ENCODE measurements at places on chromosomes 1 and 21.

GRCh38 chr21:33899199-33899598, 16.4 kb downstream of the ATP5PO start:
- no peak for DNase-seq

GRCh38 chr1:36301220-36301619, 4.9 kb upstream of the SH3D21 start:
- no peak for DNase-seq

GRCh38 chr21:34889676-34890469, 159.2 kb downstream of the RUNX1 start:
- DNase-seq: peak; percentile 25

- DNase-seq: no peak
Observed at GRCh38 chr1:117710710-117711109, 104.9 kb downstream of the TENT5C start.

GRCh38 chr1:158327481-158327880, 3.9 kb downstream of the CD1B start:
- no peak for DNase-seq

- DNase-seq: no peak
Observed at GRCh38 chr1:33036051-33036525, 595 bp downstream of the AK2 start.

DNA sequence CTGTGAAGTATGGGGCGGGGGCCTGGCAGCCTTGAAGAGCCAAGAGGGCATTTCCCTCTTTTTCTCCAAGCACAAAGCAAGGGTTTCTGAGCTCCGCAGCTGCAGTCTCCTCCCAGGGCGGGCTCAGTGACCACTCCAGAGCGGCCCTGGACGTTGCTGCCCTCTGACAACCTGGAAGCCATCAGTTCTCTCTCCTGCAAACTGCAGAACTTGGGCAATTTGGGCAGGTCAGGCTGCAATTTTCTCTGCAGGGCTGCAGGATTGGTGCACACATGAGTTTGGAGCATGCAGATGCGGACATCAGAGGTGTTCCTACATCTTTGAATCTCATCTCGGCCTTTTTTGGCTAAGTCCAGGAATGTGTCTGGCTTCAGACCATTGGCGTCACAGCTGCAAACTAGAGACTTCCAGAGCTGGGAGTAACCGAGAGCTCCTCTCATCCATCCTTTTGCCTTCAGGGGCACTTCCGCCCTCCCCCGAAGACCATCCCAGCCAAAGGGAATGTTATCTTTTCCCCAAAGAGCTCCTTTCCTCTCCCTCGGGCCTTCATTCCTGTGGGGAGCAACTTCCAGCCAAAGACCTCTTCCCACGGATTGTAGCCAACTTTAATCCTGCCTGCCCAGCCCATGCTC, 139.6 kb upstream of the WNT4 start:
- DNase-seq: no peak

- DNase-seq: no peak
Observed at GRCh38 chr21:42411891-42412635, 8.4 kb downstream of the UBASH3A start.

DNA sequence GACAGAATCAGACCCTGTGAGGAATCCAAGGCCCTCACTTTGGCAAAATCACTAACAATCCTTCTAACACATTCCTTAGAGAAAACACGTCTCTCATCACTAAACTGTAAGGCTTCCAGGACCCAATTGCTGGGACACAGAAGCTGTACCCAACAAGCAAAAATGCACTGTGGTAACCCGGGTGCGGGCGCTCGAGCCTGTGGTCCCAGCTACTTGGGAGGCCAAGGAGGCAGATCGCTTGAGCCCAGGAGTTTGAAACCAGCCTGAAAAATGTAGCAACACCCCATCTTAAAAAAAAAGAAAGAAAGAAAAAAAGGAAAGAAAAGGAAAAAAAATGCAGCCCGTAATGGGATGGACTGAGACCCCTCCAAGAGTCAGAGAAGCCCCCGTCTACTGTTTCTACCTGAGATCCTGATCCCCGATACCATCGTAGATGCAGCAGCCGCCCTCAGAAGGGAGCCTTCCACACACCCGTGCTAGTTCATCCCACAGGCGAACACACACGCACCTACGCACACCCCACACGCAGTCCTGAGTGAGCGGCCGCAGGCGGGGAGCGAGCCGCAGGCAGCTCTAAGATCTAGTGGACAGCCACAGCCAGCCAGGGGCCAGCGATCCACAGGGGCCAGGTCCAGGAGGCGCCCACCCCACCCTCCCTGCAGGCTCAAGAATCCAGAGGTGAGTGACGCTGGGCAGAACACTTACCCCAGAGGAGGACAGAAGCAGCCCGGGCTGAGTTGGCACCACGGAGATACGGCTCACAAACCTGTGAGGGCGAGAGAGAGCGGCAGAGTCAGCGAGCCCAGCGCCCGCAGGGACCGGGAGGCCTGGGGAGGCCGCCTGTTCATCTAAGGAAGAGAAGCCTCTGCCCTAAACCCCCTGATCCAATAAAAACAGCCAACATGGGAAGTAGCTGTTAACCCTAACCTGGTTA, 20.1 kb downstream of the WDR4 start:
- DNase-seq: no peak

DNA sequence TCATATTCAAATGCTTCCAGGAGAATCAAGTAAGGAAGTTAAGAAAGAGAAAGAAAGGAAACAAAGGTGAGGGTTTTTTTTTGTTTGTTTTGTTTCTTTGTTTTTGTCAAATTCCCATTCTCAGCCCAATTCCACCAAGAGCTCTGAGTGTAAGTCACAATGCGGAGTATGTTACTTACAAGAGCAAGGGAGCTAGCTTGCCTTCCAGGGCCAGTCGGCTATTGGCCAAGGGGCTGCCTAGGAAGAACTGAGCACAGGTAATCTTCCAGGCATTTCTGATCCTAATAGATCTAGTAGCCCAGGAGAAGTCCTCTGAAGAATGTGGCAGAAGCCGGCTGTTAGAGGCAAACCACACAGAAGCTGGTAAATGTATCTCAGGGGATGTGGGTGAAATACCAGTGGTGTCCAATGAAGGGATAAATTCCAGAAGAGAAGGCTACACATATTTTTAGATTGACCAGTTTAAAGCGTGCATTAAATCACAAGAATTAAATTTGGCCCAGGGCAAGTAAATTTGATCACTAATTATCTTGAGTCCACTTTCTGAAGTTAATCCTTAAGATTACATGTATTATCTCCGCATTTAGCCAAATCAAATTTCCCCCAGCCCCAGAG, 239.6 kb upstream of the ADAMTS5 start:
- no peak for DNase-seq

- no peak for DNase-seq
Observed at GRCh38 chr1:226940806-226941067, 643 bp downstream of the COQ8A start.

DNA sequence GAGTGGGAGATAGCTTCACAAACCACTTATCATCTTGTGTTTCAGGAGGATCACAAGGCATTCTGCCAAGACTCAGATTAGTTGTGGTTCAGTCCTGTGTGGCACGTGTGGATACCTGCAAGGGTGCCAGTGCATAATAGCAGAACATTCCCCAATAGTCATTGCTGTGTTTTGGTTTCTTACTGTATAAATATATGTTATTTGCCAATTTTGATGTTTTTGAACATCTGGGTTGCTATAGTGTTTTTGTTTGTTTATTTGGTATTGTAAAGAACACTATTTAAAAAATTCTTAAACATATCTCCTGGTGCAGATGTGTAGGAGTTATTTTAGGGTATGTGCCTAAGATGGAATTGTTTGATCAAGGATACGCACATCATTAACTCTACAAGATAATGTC, 5.4 kb upstream of the NTMT2 start:
- DNase-seq: no peak

DNA sequence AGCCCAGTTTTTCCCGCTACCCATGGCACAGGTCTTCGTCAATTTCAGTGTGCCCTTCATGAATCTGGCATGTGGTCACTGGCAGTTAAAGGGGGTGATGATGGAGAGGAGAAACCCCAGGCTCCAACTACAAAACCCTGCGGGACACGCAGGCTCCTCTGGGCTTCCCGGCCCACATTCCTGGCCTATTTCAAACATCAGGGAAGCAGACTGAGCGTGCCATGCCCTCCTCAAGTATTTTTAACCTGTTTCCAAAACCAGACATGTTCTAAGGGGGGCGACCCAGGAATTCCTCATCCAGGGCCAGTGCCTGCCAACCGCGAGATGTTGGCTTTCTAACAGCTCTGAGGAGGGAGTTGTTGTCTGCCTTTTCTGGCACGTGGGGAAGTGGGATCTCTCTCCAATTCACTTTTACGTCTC, 85.1 kb downstream of the CAPZB start:
- no peak for DNase-seq

- no peak for DNase-seq
Observed at GRCh38 chr1:981955-982558, at the start of gene PERM1. Gene PERM1 (minus strand): TSS chr1:982093. CDS start chr1:981029, 1,064 bp downstream.

DNA sequence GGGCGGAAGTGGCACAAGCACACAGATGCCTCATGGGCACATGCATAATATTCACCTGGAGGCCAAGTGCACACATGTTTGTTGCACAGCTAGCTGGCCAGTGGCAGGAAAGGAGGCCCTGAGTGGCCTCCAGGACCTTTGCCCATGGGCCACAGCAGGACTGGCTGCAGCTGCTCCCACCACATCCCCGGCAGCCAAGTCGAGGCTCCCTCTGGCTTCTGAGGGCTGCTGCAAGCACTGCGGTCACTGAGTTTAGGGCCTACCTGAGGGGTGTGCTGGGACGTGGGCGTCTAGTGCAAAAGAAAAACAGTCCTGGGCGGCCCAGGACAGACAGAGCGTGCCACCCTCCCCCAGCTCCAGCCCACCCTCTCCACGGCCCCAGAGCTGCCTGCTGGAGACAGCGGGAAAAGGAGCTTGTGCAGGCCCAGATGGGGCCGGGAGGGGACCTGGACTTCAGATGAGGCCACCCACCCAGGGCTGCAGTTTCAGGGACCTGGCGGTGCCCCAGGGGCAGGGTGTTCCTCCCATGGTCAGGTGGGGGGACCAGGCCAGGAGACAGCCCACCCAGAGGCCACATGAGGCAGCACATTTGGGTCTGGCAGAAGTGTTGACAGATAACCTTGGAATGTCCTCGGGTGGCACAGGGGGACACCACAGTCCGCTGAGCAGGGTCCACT, 265.9 kb upstream of the VAMP3 start:
- no peak for DNase-seq

- DNase-seq: no peak
Observed at GRCh38 chr1:36937371-36937770, 96.9 kb downstream of the GRIK3 start.

DNA sequence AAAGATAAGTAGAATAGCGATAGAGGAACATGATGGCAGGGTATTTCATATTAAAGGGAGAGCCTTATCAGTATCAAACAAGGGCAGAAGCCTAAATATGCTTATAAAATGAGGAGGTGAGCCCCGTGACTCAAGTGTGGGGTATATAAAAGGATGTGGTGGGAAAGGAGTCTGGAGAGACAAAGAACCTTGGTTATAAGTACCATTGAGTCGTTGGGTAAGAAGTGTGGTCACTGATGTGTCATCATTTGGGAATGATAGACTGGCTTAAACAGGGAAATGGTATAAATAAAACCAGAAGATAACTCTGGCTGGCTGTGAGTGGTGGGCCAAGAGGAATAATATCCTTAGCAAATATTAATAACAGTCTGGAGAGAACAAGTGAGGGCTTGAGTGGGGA, 10.9 kb upstream of the CD5L start:
- no peak for DNase-seq

GRCh38 chr1:74222701-74223100, 12.5 kb upstream of the TNNI3K start:
- no peak for DNase-seq

DNA sequence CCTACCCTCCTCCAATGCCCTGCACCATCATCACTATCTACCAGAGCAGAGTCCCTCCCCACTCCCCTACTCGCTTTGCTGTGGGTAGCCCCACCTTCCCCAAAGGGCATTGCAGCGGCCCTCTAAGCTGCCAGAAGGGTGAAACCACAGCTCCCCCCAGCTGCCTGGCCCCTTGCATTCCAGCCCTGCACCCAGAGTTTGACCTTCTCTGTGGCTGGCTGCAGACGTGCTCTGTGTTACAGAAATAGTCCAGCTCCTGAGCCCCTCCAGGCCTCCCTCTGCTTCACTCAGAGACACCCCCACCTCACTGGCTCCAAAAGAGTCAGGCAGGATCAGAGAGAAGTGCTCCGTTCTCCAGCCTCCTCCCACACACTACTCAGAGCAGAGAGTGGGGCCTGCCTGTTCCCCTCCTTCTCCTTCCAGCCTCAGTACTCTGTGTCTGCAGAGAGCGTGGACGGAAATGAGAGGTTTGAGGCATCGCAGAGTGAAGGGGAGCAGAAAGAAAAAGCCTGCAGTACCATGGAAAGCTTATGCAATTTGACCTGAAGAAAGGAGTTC, 63.2 kb downstream of the PLEKHA6 start:
- DNase-seq: no peak

GRCh38 chr1:167532964-167533824, 14.9 kb upstream of the CD247 start:
- DNase-seq: no peak

DNA sequence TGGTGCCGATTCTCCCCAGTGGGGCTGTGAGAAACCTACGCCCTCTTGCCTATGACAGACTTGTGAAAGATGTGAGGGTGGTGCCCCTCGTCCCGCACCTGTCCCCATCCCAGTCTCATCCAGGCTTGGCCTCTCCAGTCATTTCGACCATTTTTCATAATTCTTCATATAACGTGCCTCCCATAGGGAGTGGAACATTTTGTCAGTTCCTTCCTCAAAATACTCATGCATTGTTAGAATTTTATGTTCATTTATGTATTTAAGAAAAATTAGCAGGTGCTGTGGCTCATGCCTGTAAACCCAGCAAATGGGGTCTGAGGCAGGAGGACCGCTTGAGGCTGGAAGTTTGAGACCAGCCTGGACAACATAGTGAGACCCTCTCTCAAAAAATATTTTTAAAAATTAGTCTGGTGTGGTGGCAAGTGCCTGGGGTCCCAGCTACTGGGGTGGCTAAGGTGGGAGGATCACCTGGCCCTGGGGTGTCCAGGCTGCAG, 19.7 kb upstream of the SMPDL3B start:
- no peak for DNase-seq

DNA sequence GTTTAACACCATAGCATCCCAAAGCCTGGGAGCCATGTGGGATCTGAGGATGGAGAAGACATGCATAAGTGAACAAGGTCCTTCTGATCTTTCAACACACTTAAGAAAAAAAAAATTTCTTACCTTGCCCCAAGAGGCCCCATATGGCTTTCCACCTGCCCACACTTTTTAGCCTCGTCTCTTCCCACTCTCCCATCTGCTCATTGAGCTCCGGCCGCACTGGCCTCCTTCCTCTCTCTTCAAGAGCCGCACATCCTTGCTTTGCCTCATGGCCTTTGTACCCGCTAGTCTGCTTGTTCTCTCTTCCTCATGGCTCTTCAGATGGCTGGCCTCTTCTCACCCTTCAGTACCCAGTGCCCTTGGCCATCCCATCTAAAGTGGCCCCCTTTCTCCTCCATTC, 70.2 kb upstream of the PDE4B start:
- DNase-seq: no peak

Measured in nucleus accumbens (tissue), 56 donors.